MG63 (cell line): ENCODE measurements at places on chromosomes 2 and 18.

GRCh38 chr2:36664696-36665076 lies 31.8 kb upstream of the VIT start:
- no peak for DNase-seq

- DNase-seq, result no peak
These were observed 667.6 kb upstream of the ACVR2A start for GRCh38 chr2:147177071-147177857.

DNA sequence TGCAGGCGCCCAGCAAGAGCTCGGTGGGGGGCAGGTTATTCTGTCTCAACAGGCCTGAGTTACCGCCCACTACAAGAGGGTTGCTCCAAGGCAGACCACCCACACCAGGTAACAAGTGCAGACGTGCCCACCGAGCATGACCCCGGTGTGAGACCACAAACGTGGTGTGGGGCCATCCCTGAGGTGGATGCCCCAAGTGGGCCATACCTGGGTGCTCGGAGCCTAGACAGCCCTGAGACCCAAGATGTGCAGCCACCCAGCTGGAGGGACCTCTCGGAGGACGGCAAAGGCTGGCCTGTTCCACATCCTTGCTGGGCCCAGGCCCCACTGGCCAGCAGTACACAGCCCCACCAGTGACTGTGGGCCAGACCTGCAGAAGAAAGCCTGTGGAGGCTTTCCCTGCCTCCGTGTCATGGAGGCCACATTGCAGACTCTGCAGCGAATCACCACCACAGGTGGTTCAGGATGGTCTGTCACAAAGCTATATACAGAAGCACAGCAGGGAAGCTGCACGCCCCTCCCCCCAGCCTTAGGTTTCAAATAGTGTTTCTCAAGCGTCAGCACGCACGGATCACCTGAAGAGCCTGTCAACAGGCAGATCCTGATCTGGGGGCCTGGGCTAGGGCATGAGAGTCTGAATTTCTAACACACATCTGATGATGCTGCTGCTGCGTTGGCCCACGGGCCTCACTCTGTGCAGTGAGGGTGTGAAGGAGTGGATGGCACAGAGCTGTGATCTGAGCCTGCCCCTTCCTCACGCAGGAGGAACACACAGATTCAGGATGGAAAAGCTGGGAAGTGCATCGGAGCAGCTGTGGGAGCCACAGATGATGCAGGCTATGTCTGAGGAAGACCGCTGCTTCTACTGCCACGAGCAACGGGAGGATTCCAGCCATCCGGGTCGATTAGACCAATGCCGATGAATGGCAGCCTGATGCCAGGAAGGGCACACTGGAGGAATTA lies 96.8 kb downstream of the UXS1 start:
- DNase-seq, result no peak

- no peak for DNase-seq
These were observed 115.7 kb upstream of the MMADHC start for GRCh38 chr2:149703281-149703680.
